ENCODE measurements at places on chromosomes 1 and 21. TPM values are rescaled to one million over a fixed set of nuclear protein-coding genes. Genes with fewer than 3 reads are reported as not detected.
A peak's percentile ranks its signal among the peaks of the same experiment; 100 is the strongest.

- DNase-seq, result no peak
Observed at GRCh38 chr1:107662971-107663370, 302.0 kb downstream of the VAV3 start.

GRCh38 chr1:205147191-205147835, 25.5 kb upstream of the RBBP5 start:
- DNase-seq, result no peak

Gene NEGR1
- 28.7 TPM for total RNA-seq

Gene SYTL1
- total RNA-seq, result 0.36 TPM

DNA sequence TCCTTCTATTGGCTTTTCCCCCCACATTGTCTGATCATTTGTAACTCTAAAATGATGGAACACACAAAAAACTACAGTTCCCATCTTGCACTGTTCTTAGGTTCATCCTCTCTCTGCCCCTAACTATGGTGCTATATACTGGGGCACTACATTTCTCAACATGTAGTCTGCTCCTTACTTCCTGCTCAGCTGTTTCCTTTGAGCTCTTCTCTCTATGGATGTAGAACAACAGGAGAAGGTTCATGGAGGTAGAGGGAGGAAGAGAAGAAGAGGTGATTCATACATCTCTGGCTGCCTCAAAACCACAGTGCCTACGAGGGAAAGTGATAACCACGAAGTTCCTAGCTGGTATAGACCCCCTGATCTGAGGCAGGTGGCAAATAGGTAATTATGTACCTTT, 7.0 kb upstream of the C1orf146 start:
- DNase-seq, result no peak

DNA sequence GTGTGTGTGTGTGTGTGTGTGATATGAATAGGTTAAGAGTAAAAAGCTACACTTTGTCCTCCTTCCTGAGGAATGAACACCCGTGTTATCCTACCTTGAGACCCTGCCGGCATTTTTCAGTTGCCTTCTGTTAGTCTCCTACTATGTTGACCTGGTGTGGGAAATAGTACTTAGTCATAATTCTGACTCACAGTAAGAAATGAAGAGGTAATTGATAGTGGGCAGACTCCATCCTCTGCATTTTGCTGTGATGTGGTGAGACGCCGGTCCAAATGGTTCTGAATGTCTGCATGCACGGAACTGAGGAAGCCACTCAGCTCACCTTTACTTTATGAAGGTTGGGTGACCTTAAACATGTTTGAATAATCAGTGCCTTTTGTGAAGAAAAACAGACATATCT, 12.6 kb downstream of the CD101 start:
- no peak for DNase-seq

Gene PADI4
- 0.09 TPM for total RNA-seq

GRCh38 chr1:7705048-7705907, 65.8 kb upstream of the VAMP3 start:
- peak; percentile 52 for DNase-seq

- no peak for DNase-seq
Observed at GRCh38 chr1:27862671-27863537, 9.4 kb upstream of the THEMIS2 start.

DNA sequence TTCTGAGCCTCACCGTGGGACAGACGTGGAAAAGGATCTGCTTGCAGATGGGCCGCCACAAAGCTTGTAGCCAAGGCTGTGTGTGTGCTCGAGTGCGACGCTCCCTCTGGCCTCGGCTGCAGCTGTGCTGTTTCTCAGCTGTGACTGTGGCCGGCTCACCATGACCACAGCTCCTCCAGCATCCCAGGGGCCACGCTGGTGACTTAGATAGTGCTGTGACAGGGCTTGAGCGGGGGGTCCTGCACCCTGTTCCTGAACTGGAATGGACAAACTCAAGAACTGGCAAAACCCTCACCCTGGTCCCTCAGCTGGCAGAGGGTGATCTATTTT, 17.4 kb upstream of the ACTRT2 start:
- DNase-seq, result no peak

Gene SPATA45
- 1.9 TPM for total RNA-seq

- no peak for DNase-seq
Observed at GRCh38 chr1:235315735-235316134, 12.2 kb downstream of the ARID4B start.

DNA sequence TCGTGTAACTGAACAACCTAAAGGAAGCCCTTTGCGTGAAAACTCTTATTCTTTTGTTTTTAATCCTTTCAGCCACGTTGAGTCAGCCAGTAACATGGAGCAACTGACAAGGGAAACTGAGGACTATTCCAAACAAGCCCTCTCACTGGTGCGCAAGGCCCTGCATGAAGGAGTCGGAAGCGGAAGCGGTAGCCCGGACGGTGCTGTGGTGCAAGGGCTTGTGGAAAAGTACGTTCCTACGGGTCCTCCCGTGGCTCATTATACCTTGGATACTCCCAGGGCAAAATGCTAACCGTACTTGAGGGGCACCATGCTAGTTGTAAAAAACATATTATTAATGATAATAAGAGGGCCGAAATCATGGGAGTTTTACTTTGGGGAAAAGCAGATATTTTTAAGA, 49.4 kb downstream of the LAMC2 start:
- no peak for DNase-seq

GRCh38 chr1:66563941-66564630, 30.1 kb downstream of the SGIP1 start:
- DNase-seq, result no peak

DNA sequence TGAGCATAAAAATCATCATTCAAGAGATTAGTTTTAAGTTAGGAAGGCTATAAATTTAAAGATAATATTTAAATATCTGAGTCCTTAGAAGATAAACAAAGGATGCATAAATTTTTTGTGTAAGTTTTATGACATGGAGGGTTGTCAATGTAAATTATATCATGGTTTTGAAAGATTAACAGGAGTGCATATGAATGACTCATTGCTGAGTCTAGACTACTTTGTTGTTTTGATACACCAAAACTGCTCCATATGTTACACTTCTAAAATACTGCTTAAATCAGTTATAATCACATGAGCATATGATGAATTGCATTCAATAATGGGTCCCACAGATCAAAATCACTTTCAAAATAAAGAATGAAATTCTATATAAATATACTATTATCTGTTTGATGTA, 312.5 kb downstream of the KCNT2 start:
- DNase-seq, result no peak

Gene SPRR2F
- not detected for total RNA-seq

Gene MAP3K21
- 8.8 TPM for total RNA-seq

Gene IVL
- not detected for total RNA-seq

- DNase-seq, result peak; percentile 80
Observed at GRCh38 chr1:37486680-37487618, 12.6 kb downstream of the ZC3H12A start.

All from cerebellum (tissue), 4 donors.